Caco-2 (cell line): ENCODE measurements at places on chromosomes 4 and X.
A peak's percentile ranks its signal among the peaks of the same experiment; 100 is the strongest.

DNA sequence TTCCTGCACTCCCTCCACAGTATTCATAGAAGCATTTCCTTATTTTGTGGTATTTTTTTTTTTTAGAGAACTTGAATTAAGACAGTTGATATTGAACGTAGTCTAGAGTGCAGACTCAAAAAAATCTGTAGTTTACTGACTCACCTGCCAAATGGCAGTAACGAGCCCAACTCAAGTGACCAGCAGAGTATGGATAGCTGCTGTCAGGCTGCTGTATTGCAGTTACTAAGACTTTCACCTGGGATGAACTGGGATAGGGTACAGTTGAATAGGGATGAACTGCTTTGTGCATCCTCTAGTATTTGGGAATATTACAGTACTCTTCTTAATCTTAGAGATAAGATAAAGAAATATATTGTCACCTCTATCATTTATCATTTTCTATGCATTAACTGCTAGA lies 7.0 kb upstream of the SLC7A11 start:
- no peak for DNase-seq

GRCh38 chr4:108060686-108061321 lies 71.1 kb downstream of the HADH start:
- no peak for DNase-seq

DNA sequence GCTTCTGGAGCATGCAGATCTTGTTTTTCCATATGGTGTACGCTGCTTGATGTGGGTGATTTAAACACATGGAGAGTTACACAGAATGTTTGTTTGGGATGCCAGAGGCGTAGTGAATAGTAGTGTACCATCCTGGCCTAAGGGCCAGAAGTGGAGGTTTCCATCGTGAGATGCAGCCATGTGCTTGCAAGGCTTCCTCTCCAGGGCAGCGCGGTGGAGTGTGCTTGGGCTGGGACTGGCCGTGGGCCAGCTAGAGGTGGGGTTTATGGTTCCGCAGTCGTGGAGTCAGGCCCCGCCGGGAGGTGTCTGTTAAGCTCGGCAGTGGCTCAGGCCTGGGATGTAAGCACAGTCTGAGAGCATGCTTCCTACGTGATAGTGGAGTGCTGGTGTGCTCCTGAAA lies 14.0 kb downstream of the STOX2 start:
- no peak for DNase-seq

GRCh38 chr4:187608001-187608421 lies 387.6 kb upstream of the ZFP42 start:
- DNase-seq = no peak

DNA sequence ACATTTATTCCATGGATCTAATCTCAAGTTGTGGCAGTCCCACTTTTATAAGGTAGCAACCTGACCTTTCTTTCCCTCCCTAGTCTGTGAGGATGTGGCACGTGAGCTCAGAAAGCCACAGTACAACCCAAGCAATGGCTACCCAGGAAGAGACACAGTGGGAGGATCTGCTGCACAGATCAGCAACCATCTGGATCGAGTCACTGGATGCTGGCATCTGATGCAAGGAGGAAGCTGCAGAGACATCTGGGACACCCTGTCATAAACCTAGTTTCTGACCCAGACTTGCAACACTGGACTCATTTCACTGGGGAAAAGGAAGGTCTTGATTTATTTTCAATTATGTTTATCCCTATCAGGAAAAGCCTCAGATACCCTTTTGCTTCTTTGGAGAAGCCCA lies 327.1 kb downstream of the PAPSS1 start:
- no peak for DNase-seq

- DNase-seq = no peak
These were observed 21.3 kb downstream of the SPACA5 start for GRCh38 chrX:48028091-48028490.

GRCh38 chr4:185398618-185399017 lies 2.0 kb downstream of the ANKRD37 start:
- DNase-seq = no peak

DNA sequence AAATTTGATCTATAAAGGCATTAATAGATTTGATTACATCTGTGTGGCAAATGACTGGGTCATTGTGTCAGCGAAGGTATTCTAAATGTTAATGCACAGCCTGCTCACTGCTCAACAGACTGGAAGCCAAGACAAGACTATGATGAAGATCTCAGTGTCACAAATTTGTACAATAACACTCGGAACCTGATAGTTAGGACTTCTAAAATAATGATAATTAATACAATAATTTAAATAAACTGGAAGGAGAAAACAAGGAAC lies 217.4 kb downstream of the CENPC start:
- no peak for DNase-seq

DNA sequence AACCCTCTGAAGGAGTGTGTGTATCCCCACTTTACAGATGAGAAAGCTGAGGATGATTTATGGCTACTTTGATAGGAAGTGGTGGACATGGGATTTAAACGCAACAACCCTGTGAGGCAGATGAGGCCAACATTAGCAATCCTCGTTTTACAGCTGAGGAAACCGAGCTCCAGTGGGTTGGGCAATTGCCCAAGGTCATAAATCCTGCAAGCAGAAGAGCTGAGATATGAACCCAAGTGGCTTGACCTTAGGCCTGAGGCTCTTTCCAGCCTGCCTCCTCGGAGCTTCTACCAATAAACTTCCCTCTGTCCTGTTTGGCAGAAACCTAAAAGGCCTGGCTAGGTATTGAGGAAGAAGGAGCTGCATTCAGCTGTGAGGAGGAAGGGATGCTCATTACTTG lies 185.5 kb upstream of the RBPJ start:
- no peak for DNase-seq

DNA sequence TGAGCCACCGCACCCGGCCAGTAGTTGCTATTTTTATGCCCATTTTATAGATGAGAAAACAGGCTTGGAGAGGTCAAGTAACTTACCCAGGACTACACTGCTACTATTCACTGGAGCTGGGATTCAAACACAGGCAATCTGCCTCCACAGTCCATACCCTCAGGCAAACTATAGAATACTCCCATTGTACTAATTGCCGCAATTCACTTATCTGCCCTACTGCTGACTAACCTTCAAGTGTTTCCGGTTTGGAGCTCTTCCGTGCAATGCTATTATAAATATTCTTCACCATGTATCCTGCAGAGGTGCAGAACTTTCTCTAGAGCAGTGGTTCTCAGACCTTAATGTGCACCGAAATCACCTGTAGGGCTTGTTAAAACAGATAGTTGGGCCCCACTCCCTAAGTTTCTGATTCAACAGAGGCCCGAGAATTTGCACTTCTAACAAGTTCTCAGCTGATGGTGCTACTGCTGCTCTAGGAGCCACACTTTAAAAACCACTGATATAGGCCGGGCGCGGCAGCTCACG lies 1.9 kb upstream of the G3BP2 start:
- no peak for DNase-seq

- DNase-seq = peak; percentile 28
These were observed 121.9 kb downstream of the RBMX2 start for GRCh38 chrX:130523460-130524394.

- DNase-seq = no peak
These were observed 1.7 kb upstream of the KCNE5 start for GRCh38 chrX:109626637-109627036.

DNA sequence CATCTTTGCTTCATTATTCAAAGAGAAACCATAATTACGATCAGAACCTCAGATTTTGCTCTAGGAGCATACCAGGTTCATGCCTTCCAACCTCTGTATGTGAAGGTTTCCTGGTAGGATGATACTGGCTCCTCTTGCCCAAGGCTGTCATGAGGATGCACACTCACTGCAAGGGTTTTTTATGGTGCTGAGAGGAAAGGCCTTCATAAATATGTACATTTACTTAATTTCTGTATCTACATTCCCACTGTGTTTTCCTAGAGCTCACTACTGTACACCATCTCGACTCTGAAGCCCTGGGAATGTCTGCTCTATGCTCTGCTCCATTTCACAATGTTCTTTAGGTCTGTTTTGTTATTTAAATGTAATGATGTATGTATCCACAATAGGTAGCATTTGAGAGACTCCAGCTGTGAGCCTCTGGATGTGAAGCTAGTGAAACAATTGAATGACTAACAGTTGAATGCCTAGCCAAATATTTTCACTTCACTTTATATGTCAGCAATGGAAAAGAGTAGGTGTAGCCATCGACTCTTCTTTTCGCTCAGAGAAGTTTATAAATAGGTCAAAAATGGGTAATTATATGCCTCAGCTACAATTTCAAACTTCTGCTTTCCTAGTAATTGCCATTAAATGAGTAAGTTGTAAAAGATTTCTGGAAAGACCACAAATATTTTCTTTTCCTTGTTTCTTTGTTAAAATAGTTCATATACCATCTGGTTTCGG lies 228.0 kb downstream of the PALLD start:
- no peak for DNase-seq

GRCh38 chr4:152458801-152459302 lies 77.0 kb downstream of the FBXW7 start:
- no peak for DNase-seq

- DNase-seq = no peak
These were observed 1.4 kb upstream of the MAN2B2 start for GRCh38 chr4:6573551-6573950.

DNA sequence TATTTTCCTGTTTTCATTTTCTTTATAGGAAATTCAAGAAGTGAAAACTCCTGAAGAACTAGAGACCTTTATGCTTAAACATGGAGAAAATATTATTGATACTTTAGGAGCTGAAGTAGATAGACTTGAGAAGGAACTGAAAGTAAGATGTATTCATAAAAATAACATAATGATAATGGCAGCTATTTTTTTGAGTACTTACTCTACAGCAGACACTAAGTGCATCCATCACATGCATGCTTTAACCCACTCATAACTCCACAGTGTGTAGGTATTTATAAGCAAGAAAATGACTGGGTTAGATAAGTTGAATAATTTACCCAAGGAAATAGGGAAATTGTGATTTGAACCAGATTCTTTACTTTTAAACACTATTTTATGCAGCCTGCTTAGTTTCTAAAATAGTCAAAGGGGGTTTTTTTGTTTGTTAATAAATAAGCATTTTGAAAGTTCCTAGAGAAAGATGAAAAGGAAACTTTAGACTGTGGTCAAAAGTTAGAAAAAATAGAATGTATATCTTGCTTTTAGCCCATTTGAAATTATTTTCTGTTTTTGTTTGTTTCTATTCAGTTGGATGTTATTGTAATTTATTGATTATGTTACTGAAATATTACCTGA lies 74.2 kb downstream of the BEND4 start:
- DNase-seq = no peak

DNA sequence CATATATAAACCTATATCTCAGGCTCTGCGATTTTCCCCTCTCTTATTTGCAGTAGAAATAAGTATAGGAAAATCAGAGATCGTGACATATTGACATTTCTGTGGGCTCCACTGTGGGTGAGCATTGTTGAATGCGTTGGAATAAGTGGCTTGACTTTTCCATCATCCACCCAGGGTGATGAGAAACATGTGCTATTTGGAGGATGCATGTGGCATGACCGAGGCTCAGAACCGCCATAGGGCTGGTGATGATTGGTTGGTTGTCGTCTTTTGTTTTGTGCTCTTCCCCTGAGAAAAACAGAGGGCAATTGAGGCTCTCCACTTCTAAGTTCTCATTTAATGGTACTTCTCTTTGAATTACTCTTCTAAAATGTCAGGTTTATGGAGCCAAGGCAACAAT lies 140.1 kb downstream of the MXRA5 start:
- DNase-seq = no peak

GRCh38 chr4:188437535-188437934 lies 298.3 kb downstream of the TRIML1 start:
- DNase-seq = no peak

DNA sequence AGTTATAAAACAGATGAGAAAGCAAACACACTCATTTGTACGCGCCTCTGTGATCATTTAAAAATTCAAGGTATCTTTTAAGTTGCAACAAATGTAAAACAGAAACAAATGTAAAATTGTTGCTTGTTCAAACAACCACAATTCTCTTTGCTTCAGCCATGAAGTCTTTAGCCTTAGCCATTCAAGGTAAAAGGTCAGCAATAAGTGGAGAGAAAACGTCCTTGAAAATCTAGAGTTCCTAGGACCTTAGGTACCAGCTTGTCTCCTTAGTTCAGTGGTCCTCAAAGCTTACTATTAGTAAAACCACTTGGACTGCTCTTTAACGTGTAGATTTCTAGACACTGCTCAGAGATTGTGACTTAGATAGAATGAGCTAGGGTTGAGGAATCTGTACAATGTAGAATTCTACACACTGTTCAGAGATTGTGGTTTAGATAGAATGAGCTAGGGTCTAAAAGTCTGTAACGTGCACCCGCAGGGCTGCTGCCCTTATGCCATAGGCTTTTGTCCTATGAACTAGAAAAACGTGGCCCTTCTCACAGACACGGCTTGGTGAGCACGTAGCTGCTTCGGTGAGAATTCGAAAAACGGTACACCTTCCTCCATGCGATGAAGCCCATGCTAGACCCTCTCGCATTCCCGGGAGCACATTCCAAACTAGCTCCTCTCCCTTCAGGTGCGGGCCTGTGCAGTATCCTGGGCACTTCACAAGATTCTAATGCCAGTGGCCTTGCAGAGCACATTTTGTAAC lies 1.7 kb downstream of the PLAC8 start:
- no peak for DNase-seq

- no peak for DNase-seq
These were observed 49.6 kb downstream of the RRAGB start for GRCh38 chrX:55767100-55767499.

GRCh38 chr4:7938266-7938608 lies 1.4 kb downstream of the AFAP1 start:
- no peak for DNase-seq

GRCh38 chr4:7625071-7625470 lies 190.3 kb upstream of the PSAPL1 start:
- no peak for DNase-seq

DNA sequence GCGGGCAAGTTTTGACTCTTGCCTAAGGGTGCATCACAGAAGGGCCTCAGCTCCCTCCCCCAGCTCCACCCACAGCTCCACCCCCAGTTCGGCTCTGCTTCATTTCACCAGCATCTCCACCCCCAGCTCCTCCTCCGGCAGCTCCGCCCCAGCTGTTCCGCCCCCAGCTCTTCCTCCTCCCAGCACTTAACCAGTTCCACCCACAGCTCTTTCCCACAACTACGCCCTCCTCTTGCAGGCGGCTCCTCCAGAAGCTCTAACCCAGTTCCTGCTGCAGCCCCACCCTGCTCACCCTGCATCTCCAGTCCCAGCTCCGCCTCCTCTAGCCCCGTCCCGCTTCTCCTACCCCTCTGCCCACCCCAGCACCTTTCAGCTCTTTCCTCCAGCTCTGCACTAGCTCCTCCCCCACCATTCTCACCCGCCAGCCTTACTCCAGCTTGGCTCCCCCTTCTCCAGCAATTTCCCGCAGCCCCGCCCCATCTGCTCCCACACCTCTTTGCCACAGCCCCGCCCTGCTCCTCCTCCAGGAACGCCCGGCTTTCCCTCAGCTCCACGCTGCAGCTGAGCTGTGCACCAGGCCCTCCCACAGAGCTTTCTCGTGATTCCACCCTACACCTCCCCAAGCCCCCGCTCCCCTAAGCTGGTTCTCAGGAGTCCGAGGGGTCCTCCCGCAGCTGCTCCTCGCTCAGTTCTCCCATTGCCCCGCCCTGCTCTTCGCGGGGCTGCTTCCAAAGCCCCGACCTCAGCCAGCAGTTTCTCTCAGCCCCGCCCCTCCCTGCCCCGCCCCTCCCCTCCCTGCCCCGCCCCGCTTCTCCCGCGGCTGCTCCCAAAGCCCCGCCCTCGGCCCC lies 1.3 kb upstream of the EOLA1 start:
- DNase-seq = peak; percentile 86
